Hematopoietic multipotent progenitor cell treated with erythropoietin and hydrocortisone succinate and interleukin-3 and kit ligand, for 8 days (in vitro differentiated cells): ENCODE measurements at places on chromosomes 2 and 18.

DNA sequence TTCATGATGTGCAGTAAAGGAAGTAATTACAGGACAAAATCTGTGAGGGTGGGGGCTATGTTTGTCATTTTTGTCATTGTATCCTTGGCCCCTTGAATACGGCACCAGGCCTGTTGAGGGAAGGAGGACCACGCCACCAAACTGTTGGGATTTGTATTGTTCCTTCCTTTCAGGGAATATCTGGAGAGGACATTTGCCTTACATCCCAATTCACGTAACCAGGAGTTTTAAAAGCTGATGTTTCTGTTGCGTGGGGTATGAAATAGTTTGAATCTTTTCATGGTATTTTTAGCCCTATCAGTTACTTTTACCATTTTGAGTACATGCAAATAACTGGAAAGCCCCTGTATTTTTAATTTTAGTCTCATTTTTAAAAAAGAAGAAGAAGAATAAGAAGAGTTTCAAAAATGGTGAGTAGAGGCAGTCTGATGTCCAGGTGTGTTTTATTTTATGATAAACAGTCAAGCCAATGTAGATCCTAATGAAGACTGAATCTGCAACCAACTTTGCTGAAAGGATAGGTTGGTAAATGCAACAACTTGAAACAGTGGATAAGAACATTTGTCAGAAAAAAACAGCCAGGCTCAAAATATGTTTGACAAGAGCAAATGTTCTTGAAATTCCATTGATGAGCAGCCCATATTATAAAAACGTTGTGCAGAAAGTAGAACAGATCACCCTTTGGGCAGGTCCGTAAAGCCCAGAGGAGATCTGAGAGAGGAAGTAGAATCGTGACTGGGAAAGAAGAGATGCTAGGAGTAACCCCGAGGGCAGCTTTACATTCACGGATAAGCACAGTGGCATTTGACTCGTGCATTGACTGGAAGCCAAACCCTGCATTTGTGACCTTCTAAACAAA is 54.5 kb downstream of the RASGRP3 start:
- no peak for DNase-seq

DNA sequence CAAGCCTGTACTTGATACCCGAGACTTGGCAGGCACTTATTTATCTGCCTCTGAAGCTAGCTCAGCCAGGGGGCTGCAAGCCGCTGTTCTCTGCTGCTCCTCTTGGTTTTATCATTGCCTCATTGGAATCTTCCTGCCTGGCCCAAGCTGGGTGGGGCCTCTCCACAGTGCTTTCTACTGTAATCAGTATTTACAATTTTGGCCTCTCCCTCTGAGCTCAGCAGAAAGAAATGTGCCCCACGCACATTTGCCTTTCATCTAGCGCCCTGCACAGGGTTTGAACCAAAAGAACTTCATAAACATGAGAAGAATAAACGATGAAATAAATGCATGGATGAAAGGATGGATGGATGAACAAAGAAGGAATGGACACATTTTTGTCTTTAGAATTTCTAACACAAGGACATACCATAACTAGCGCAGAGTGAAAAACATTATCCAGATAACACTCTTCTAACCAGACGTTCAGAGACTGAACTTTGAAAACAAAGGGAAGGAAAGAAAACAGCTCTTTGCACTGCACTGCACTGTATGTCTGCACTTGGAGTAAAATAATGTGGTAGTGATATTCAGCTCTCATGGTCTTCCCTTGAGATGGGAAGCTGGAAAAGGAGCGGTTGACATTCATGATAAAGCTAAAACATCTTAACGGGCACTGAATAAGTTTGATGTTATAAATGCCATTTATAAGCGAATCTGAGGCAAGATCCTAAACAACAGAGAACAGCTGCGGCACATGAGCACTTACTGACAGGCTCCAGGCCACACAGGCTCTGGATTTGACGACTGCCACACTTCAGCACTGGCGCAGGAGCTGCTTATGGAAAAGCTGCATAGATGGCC is 86.8 kb upstream of the SP3 start:
- peak; percentile 91 for DNase-seq

DNA sequence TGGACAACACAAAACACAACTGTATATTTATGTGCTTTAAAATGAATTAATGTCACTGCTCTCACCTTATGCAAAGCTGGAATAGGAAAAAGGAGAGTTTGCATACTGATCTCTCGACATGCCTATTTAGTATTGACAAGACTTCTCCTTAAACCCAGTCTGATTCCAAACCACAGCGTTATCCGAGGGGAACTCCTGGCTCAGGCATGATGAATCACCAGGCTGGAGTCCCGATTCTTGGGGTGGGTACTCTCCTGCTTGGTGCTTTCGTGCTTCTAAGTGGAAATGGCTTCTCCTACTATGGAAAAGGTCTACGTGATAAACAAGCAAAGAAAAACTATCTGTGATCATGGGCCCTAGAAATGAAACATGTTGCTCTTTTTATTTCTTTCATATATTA is 88.9 kb upstream of the SLC35G4 start:
- DNase-seq: no peak

DNA sequence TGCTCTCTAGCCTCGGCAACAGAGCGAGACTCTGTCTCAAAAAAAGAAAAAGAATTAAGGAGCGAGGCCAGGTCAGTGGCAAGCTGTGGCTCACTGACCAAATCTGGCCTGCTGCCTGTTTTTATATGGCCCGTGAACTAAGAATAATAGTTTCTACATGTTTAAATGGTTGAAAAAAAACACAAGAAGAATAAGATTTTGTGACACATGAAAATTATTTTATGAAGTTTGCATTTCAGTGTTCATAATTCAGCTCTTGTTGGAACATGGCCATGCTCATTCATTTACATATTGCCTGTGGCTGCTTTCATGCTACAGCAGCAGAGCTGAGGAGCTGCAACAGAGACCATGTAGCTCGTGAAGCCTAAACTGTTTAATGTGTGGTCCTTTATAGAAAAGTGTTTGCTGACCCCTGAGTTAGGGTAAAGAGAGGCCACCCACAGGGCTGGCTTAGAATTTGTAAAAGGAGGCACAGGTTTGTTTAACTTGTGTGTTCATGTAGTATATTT is 59.5 kb downstream of the MFSD6 start:
- DNase-seq: no peak

DNA sequence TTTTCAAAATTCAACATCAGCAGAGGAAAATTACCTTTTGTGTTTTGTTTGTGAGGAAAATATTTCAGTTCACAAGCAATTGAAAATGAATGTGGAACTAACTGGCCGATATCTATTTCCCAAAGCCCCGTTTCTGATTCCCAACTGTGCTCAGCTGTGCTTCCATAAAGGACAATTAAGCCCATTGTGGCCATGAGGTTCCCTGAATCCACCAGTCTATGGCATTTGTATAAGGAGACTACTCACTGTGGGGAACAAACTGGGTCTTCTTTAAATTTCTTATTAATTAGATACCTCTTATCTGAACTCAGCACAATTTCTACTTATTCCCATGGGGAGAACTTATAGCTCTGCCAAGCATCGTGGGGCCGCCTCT is 31.4 kb upstream of the AGAP1 start:
- no peak for DNase-seq

- DNase-seq: no peak
Measured at GRCh38 chr2:228059735-228060134, 121.8 kb downstream of the SPHKAP start.
